Colonic mucosa (tissue), 4 donors: ENCODE measurements at places on chromosomes 4 and X. TPM values are rescaled to one million over a fixed set of nuclear protein-coding genes. Genes with fewer than 3 reads are reported as not detected.
A peak's percentile ranks its signal among the peaks of the same experiment; 100 is the strongest.

- no peaks in the 10 kb centered on the region for H3K27me3 ChIP-seq
- DNase-seq: no peak
- H3K4me3 ChIP-seq: no peak overlapping the region
- no peak overlapping the region for H3K27ac ChIP-seq
- no peaks in the 10 kb centered on the region for H3K4me1 ChIP-seq
Measured at GRCh38 chrX:34467437-34467836, 189.6 kb downstream of the TMEM47 start.

DNA sequence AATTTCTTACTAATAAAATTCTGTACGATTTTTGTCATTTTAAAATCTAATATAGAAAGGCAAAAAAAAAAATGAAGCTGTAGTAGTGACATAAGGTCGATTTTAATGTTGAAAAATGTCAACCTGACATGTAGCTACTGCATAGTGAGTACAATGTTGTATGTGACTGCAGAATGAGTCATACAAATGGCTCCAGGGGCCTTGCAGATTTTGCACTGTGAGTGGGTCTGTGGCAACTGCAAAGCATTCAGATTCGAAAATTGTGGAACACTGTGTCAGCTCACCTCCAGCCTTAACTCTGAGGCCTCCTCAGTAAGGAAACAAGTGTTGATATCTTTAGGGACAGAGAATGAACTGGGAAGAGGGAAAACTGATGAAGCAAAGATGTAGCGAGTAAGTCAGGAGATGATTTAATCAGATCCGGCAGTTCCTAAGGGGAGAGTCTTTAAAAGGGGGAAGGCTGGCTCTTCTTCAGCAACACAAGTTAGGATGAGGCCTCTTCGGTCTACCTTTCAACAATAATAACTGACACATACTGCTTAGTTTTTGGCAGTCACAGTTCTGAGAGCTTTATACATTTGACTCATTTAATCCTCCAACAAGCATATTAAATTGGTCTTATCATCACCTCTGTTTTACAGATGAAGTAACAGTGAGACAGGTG lies 24.9 kb downstream of the TKTL2 start:
- H3K27ac ChIP-seq: no peak overlapping the region
- no peaks in the 10 kb centered on the region for H3K36me3 ChIP-seq

DNA sequence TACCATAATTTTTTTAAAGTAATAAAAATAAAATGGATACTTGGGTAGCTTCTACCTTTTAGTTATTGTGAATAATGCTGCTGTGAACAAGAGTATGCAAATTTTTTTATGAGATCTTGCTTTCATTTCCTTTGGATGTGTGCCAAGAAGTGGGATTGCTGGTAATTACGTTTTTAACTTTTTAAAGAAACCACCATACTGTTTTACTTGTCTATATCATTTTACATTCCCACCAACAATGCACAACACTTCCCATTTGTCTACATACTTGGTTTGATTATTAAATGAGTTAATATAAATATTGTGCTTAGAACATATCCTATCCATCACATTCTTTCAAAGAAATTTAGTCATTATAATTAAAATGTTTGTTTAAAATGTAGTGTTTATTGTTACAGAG lies 3.9 kb upstream of the SULT1B1 start:
- no peaks in the 10 kb centered on the region for H3K27me3 ChIP-seq
- H3K36me3 ChIP-seq: no peaks in the 10 kb centered on the region
- DNase-seq: no peak
- no peak overlapping the region for H3K4me3 ChIP-seq

- H3K27me3 ChIP-seq: no peaks in the 10 kb centered on the region
- no peak overlapping the region for H3K27ac ChIP-seq
Measured at GRCh38 chr4:11155208-11155867, 273.4 kb downstream of the HS3ST1 start.

- no peak for DNase-seq
- no peak overlapping the region for H3K4me3 ChIP-seq
- H3K4me1 ChIP-seq: no peaks in the 10 kb centered on the region
Measured at GRCh38 chrX:88146577-88146976, 600.4 kb upstream of the CPXCR1 start.

Gene LRIT3
- not detected for total RNA-seq

Gene DIPK2B
- total RNA-seq: 2.5 TPM

Gene KLF8
- total RNA-seq: 2.3 TPM

GRCh38 chr4:69849969-69850368 lies 10.0 kb downstream of the SULT1E1 start:
- H3K27me3 ChIP-seq: no peaks in the 10 kb centered on the region
- no peak overlapping the region for H3K27ac ChIP-seq
- DNase-seq: no peak
- no peak overlapping the region for H3K4me3 ChIP-seq

- no peak overlapping the region for H3K4me3 ChIP-seq
- H3K4me1 ChIP-seq: no peaks in the 10 kb centered on the region
- H3K36me3 ChIP-seq: no peaks in the 10 kb centered on the region
- no peaks in the 10 kb centered on the region for H3K27me3 ChIP-seq
- no peak overlapping the region for H3K27ac ChIP-seq
Measured at GRCh38 chrX:68254738-68255645, 178.3 kb downstream of the OPHN1 start.

Gene MXD4
- total RNA-seq: 43.3 TPM

Gene FAT4
- total RNA-seq: 1.5 TPM

Gene ITM2A
- 35.3 TPM for total RNA-seq

- no peaks in the 10 kb centered on the region for H3K4me1 ChIP-seq
- no peaks in the 10 kb centered on the region for H3K36me3 ChIP-seq
- H3K27ac ChIP-seq: no peak overlapping the region
- H3K27me3 ChIP-seq: no peaks in the 10 kb centered on the region
Measured at GRCh38 chr4:90715242-90715641, 588.0 kb downstream of the CCSER1 start.

DNA sequence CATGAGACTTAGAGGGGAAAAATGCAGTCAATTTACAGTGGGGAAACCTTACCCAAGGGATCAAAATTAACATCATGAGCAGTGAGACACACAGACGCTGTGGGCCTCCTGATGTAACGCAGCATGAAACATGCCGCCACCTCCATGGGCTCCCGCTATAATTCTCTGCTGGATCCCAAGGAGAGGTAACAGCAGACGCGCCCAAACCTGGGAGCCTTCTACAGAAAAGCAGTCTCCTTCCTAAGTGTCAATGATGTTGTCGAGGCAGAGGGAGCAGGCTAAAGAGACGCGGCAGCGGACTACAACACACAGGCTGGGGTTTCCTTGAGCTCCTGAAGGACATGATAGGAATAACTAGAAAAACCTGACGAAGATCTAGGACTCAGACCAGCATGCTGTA lies 142.3 kb downstream of the AFAP1 start:
- no peak for DNase-seq
- no peaks in the 10 kb centered on the region for H3K27me3 ChIP-seq
- no peaks in the 10 kb centered on the region for H3K4me1 ChIP-seq
- no peak overlapping the region for H3K4me3 ChIP-seq
- no peak overlapping the region for H3K27ac ChIP-seq

Gene TASL
- 1.1 TPM for total RNA-seq

Gene RTL9
- total RNA-seq: not detected

Gene SCML1
- 11.7 TPM for total RNA-seq

GRCh38 chr4:150584111-150584915 lies 2.4 kb downstream of the MAB21L2 start:
- H3K4me3 ChIP-seq: peak overlapping the region; percentile 28
- DNase-seq: no peak
- H3K4me1 ChIP-seq: no peaks in the 10 kb centered on the region
- no peaks in the 10 kb centered on the region for H3K27me3 ChIP-seq
- H3K36me3 ChIP-seq: no peaks in the 10 kb centered on the region

- H3K27ac ChIP-seq: no peak overlapping the region
- H3K27me3 ChIP-seq: no peaks in the 10 kb centered on the region
- H3K4me1 ChIP-seq: no peaks in the 10 kb centered on the region
- H3K36me3 ChIP-seq: no peaks in the 10 kb centered on the region
Measured at GRCh38 chr4:30256116-30256832, 463.9 kb upstream of the PCDH7 start.

Gene USP17L28
- total RNA-seq: not detected

DNA sequence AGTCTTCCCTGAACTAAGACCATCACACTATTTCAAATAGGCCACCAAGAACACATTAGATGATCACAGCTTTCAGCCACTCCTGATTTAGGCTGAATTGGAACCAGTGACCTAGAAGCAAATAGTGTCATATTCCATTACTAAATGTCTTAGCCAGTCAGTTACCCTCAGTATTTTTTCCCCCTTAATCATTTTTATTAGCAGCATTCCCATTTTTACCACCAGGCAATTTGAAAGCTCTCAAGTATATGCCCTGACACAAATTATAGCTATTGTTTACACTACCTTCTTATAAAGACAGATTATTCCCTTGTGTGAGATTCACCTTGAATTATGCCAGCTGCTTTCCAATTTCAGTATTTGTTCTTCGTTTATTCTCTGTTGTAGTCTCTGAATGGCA lies 1146.9 kb downstream of the PDHA2 start:
- H3K27me3 ChIP-seq: no peaks in the 10 kb centered on the region
- H3K4me1 ChIP-seq: no peaks in the 10 kb centered on the region
- DNase-seq: no peak
- no peak overlapping the region for H3K4me3 ChIP-seq

DNA sequence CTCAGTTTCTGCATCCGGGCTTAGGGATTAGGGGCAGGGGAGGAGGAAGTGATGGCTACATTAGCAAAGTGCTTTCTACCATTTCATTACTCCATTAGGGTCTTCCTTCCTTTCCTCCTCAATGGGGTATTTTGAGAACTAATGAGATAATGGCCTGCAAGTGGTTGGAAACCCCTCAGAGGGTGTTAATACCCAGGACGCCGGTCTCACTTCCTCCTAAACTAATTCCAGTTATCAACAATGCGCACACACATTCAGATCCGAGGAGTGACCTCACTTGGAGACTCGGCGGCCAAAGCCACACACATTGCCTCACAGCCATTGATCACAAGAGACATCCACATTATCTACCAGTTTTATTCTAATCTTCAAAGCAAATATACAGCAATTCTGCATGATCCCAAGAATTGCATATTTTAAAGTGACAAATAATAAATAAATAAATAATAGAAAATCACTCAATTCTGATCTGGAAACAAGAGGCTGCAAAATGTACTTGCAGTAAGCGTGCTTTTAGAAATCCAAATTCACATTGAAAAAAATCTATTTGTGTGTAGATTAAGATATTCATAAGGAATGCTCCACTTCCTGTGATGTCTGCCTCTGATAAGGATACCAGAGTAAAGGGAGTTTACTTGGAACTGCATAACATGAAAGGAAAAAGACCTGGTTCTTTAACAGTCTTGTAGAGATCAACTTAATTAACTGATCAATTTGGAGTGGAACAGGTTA lies 329.1 kb downstream of the FBXW7 start:
- no peaks in the 10 kb centered on the region for H3K27me3 ChIP-seq
- no peaks in the 10 kb centered on the region for H3K4me1 ChIP-seq
- no peaks in the 10 kb centered on the region for H3K36me3 ChIP-seq
- DNase-seq: no peak

DNA sequence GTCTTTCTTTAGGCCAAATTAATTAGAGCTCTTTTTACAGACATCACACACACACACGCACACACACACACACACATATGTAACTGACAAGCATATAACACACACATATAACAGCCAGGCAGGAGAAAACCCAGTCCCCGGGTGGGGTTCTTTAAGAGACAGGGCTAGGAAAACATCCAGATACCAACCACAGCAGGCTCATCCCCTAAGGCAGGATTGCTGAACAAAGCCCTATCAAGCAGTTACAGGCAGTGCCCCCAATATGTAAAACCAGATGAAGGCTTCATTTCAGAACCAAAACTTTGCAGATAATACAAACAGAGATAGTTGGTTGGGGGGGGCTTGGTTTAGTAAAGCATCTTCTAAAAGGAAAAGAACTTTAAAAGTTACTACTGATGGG lies 18.0 kb upstream of the FAM47E start:
- peaks cover 7% of the 10 kb centered on the region for H3K4me1 ChIP-seq
- no peak overlapping the region for H3K27ac ChIP-seq

GRCh38 chr4:68162196-68162595 lies 32.5 kb upstream of the TMPRSS11F start:
- H3K4me1 ChIP-seq: no peaks in the 10 kb centered on the region
- H3K27ac ChIP-seq: no peak overlapping the region
- no peak overlapping the region for H3K4me3 ChIP-seq
- no peak for DNase-seq
- H3K27me3 ChIP-seq: no peaks in the 10 kb centered on the region

- DNase-seq: no peak
- no peaks in the 10 kb centered on the region for H3K27me3 ChIP-seq
- no peaks in the 10 kb centered on the region for H3K4me1 ChIP-seq
- H3K27ac ChIP-seq: peak overlapping the region; percentile 35
Measured at GRCh38 chr4:57043347-57044251, 64.9 kb downstream of the POLR2B start.

GRCh38 chr4:122797405-122798094 lies 29.1 kb upstream of the FGF2 start:
- no peak overlapping the region for H3K27ac ChIP-seq
- no peaks in the 10 kb centered on the region for H3K36me3 ChIP-seq
- H3K4me3 ChIP-seq: no peak overlapping the region
- no peaks in the 10 kb centered on the region for H3K27me3 ChIP-seq
- no peaks in the 10 kb centered on the region for H3K4me1 ChIP-seq

Gene MGST2
- 105 TPM for total RNA-seq

- H3K4me1 ChIP-seq: no peaks in the 10 kb centered on the region
- no peak for DNase-seq
Measured at GRCh38 chr4:142158980-142159379, 522.6 kb downstream of the IL15 start.

- no peak overlapping the region for H3K27ac ChIP-seq
- no peak for DNase-seq
- no peaks in the 10 kb centered on the region for H3K36me3 ChIP-seq
- H3K4me1 ChIP-seq: no peaks in the 10 kb centered on the region
- H3K27me3 ChIP-seq: no peaks in the 10 kb centered on the region
Measured at GRCh38 chr4:186132577-186133242, 28.2 kb downstream of the FAM149A start.

Gene ZMAT1
- 1.2 TPM for total RNA-seq

Gene BRS3
- total RNA-seq: not detected

DNA sequence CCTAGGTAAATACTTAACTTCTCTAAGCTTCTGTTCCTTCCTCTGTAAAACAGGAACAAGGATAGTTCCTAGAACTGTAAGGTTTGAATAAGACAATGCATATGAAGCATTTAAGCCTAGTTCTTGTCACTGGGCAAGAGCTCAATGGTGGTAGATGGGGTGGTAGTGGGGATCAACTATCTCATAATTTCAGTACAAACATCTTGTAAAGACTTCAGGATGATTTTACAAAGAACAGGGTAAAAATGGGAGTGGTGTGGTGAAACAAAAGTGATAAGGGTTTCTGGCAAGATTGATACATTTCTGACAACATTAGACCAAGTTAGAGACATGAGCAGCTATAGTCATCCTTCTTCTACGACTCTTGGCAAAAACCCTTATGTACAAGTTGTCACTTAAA lies 137.8 kb downstream of the SCFD2 start:
- no peaks in the 10 kb centered on the region for H3K36me3 ChIP-seq
- H3K27me3 ChIP-seq: no peaks in the 10 kb centered on the region
- no peak overlapping the region for H3K4me3 ChIP-seq
- DNase-seq: no peak
- no peak overlapping the region for H3K27ac ChIP-seq

- no peaks in the 10 kb centered on the region for H3K36me3 ChIP-seq
- no peak for DNase-seq
- H3K4me1 ChIP-seq: no peaks in the 10 kb centered on the region
- H3K4me3 ChIP-seq: no peak overlapping the region
Measured at GRCh38 chrX:30275498-30275897, 28.6 kb downstream of the MAGEB1 start.

- DNase-seq: no peak
- H3K4me3 ChIP-seq: no peak overlapping the region
- peak overlapping the region; percentile 50 for H3K27ac ChIP-seq
- H3K27me3 ChIP-seq: no peaks in the 10 kb centered on the region
- H3K36me3 ChIP-seq: no peaks in the 10 kb centered on the region
- no peaks in the 10 kb centered on the region for H3K4me1 ChIP-seq
Measured at GRCh38 chrX:30659421-30659820, 6.2 kb downstream of the GK start.
